ENCODE measurements at places on chromosomes 6 and 20. TPM values are rescaled to one million over a fixed set of nuclear protein-coding genes. Genes with fewer than 3 reads are reported as not detected.

TCEA2 gene
- total RNA-seq: 100 TPM

TTLL9 gene
- total RNA-seq: 1.8 TPM

NELFE gene
- 43.0 TPM for total RNA-seq

ATP6V1G2 gene
- total RNA-seq: 1.8 TPM

SLC13A3 gene
- total RNA-seq: 6.0 TPM

SRSF12 gene
- not detected for total RNA-seq

SAMD10 gene
- 14.4 TPM for total RNA-seq

MICB gene
- total RNA-seq: 37.8 TPM

PRDM13 gene
- not detected for total RNA-seq

CLVS2 gene
- total RNA-seq: not detected

KHDC1L gene
- total RNA-seq: not detected

TPX2 gene
- 164 TPM for total RNA-seq

OR2B6 gene
- total RNA-seq: 1.5 TPM

PGC gene
- not detected for total RNA-seq

DNA sequence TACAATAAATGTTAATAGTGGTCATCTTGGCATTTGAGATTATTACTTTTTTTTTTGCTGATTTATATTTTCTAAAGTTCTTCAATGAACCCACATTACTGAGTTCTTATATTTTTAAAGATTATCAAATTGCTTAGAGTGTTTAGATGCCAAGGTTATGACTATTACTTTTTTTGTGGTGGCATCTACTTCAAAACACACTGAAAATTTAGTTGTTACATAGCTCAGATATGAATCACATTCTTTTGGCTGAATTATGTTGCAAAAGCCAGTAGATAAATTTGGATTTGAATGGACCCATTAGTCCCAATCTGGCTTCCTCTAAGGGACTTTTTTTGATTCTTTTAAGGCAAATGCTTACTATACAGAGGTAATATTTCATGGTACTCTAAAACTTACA is 8.9 kb downstream of the UTRN start:
- H3K36me3 ChIP-seq: peaks cover 21% of the 10 kb centered on the region
- no peaks in the 10 kb centered on the region for H3K27me3 ChIP-seq
- H3K4me3 ChIP-seq: no peak overlapping the region
- DNase-seq: no peak

DNA sequence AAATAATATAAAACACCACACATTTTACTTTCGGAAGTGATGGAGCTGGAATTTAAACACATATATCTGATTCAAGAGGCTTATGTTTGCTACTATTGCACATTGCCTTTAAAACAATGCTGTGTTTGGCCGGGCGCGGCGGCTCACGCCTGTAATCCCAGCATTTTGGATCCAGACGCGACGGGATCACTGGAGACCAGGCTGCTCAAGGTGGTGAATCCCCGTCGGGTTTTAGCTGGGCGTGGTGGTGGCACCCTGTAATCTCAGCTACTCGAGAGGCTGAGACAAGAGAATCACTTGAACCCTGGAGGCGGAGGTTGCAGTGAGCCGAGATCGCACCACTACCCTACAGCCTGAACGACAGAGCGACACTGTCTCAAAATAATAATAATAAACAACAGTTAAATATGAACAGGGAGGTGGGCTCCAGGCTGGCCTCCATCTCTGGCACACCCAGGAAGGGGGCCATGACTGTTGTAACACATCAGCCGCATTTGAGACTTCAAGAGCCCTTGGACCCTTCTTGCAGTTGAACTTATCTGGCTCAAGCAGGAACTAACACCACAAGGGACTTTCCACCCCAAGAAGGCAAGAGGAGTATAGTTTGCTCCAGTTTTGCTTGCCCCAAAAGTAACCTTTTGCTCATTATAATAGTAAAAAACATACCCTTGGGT is 127.1 kb upstream of the ZNF184 start:
- H3K4me3 ChIP-seq: peak overlapping the region; percentile 87
- peaks cover 4% of the 10 kb centered on the region for H3K4me1 ChIP-seq
- H3K27ac ChIP-seq: no peak overlapping the region
- no peaks in the 10 kb centered on the region for H3K36me3 ChIP-seq
- no peaks in the 10 kb centered on the region for H3K27me3 ChIP-seq
- no peak for DNase-seq

GRCh38 chr20:7930343-7930742 is 9.9 kb downstream of the HAO1 start:
- no peaks in the 10 kb centered on the region for H3K36me3 ChIP-seq
- DNase-seq: no peak
- H3K27ac ChIP-seq: no peak overlapping the region

GRCh38 chr6:36752886-36753506 is 55.4 kb downstream of the RAB44 start:
- H3K27me3 ChIP-seq: no peaks in the 10 kb centered on the region
- no peak overlapping the region for H3K4me3 ChIP-seq
- no peak for DNase-seq
- no peaks in the 10 kb centered on the region for H3K36me3 ChIP-seq
- peak overlapping the region; percentile 60 for H3K27ac ChIP-seq

DNA sequence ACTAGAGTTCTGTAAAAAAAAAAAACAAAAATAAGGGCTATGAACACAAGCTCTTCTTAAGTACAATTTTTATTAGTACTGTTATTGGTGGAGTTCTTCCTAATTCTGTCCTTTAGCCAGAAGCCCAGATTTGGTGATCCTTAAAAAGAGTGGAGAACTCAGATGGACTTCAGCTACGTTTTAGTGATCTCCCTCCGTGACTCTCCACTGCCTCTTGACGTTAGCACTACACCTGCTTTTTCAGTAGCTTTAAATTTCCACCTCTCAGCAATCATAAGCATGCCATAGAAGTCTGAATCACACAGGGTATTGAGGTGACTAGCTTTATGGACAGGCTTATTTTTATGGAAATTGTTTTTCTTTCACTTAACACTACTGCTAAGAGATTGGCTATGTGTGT is 17.7 kb downstream of the DHX35 start:
- H3K4me3 ChIP-seq: no peak overlapping the region
- DNase-seq: no peak
- peaks cover 21% of the 10 kb centered on the region for H3K4me1 ChIP-seq
- no peak overlapping the region for H3K27ac ChIP-seq
- no peaks in the 10 kb centered on the region for H3K27me3 ChIP-seq

DNA sequence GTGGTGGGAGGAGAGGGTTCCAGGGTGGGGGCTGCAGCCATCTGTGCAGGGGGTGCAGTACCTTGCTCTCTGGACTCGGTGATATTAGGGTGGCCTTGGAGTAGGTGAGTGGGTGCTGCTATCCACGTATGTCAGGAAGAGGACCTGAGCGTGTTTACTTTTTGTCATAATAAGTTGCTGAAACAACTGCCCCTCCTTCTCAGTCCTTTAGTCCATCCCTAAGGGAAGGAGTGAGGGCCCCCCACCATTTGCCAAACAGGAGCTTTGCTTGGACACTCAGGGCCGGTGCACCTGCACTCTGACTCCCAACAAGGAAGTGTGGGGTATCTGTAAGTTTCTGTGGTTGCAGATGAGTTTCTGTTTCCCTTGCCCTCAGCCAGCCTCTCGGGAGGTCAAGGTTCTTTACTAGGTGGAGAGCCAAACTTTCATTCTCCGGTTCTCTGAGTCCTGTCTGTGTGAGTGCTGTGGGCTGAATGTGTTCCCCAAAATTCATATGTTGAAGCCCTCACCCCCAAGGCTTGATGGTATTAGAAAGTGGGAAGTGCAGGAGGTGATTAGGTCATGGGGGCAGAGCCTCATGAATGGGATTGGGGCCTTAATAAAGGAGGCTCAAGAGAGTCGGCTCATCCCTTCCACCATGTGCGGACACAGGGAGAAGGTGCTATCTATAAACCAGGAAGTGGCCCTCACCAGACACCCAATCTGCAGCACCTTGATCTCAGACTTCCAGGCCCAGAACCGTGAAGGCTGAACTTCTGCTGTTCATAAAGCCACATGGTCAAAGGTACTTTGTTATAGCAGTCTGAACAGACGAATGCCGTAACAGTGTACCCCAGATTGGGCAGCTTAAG is 19.6 kb upstream of the CCR6 start:
- no peaks in the 10 kb centered on the region for H3K36me3 ChIP-seq
- H3K27ac ChIP-seq: no peak overlapping the region
- no peak for DNase-seq

GRCh38 chr6:148803979-148804378 is 57.1 kb downstream of the UST start:
- no peaks in the 10 kb centered on the region for H3K27me3 ChIP-seq
- DNase-seq: no peak
- no peaks in the 10 kb centered on the region for H3K36me3 ChIP-seq
- H3K4me1 ChIP-seq: no peaks in the 10 kb centered on the region
- H3K4me3 ChIP-seq: no peak overlapping the region
- no peak overlapping the region for H3K27ac ChIP-seq

- H3K27ac ChIP-seq: no peak overlapping the region
- H3K4me1 ChIP-seq: peaks cover 31% of the 10 kb centered on the region
- DNase-seq: no peak
- H3K27me3 ChIP-seq: no peaks in the 10 kb centered on the region
Measured at GRCh38 chr6:148854096-148854495, 107.3 kb downstream of the UST start.

- no peak overlapping the region for H3K4me3 ChIP-seq
- no peaks in the 10 kb centered on the region for H3K27me3 ChIP-seq
- H3K27ac ChIP-seq: no peak overlapping the region
- 0 out of 2 replicates have a peak, but pooled peaks cover 4% of the 10 kb centered on the region for H3K4me1 ChIP-seq
- DNase-seq: no peak
Measured at GRCh38 chr6:129262661-129263060, 379.7 kb downstream of the LAMA2 start.

DNA sequence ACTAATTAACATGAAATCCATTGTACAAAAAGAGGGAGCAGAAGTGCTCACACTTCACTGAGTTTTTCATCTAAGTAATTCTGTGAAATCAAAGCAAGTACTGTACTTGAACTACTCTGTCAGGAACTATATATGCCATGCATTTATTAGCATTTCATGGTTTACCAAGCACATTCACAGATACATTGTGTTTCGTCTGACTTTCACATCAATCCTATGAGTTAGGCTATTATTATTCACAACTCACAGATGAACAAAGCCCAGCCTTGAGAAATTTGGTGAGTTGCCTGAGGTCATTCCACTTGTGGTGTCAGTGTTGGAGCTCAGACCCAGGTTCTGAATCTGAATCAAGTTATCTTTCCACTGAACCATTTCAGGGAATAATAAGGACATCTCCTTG is 33.7 kb upstream of the TENT5A start:
- H3K27ac ChIP-seq: no peak overlapping the region
- peaks cover 28% of the 10 kb centered on the region for H3K4me1 ChIP-seq
- no peaks in the 10 kb centered on the region for H3K36me3 ChIP-seq
- H3K27me3 ChIP-seq: no peaks in the 10 kb centered on the region

DNA sequence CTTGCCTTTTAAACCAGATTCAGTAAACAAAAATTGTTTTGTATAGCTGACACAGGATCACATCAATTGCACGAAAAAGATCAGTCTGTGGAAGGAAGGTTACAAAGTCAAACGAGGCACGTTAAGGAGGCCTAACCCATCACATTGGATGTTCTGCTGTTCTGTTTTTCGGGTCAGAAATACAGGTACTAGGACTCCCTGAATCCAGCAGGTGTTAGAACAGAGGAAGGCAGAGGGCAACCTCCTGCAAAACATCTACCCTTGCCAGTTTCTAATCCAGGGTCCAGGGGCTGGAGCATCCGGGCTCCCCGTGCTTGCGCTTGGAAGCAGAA is 64.6 kb downstream of the PLG start:
- H3K27me3 ChIP-seq: no peaks in the 10 kb centered on the region
- no peaks in the 10 kb centered on the region for H3K4me1 ChIP-seq
- no peak for DNase-seq
- H3K4me3 ChIP-seq: no peak overlapping the region
- H3K36me3 ChIP-seq: no peaks in the 10 kb centered on the region
- no peak overlapping the region for H3K27ac ChIP-seq

DNA sequence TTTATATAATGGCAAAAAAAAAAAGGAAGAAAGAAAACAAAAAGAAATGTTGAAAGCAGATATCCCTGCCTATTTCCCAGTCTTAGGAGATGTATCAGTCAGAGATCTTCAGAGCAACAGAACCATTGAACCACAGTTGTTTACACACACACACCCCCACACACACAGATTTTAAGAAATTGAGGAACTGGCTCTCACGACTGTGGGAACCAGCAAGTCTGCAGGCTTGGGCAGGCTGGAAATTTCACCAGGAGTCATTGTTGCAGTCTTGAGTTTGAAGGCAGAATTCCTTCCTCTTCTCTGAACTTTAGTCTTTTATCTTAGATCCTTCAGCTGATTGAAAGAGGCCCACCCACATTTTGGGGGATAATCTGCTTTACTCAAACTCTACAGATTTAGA is 380.9 kb downstream of the CDKAL1 start:
- DNase-seq: no peak
- H3K36me3 ChIP-seq: no peaks in the 10 kb centered on the region
- no peaks in the 10 kb centered on the region for H3K4me1 ChIP-seq
- no peaks in the 10 kb centered on the region for H3K27me3 ChIP-seq

DNA sequence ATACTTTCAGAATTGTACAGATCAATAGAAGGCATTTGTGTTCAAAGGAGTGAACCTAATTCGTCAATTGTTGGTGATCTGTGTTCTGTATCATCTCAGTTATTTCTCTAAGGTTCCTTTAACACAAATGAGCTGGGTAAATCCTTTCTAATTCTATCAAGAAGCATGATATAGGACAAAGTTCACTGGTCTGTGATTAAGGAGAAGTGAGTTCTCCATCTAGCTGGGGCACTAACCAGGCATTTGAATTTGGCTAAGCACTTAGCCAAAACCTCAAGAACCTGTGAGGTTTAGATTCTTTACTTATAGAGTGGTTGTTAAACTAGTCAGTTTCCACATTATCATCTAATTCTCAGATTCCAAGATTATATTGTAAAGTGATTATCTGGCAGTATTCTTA is 50.3 kb downstream of the DOP1A start:
- H3K4me1 ChIP-seq: no peaks in the 10 kb centered on the region
- H3K36me3 ChIP-seq: no peaks in the 10 kb centered on the region
- no peaks in the 10 kb centered on the region for H3K27me3 ChIP-seq
- DNase-seq: no peak
- no peak overlapping the region for H3K27ac ChIP-seq

GRCh38 chr6:135464634-135465033 is 32.9 kb downstream of the AHI1 start:
- no peaks in the 10 kb centered on the region for H3K4me1 ChIP-seq
- H3K4me3 ChIP-seq: no peak overlapping the region
- no peaks in the 10 kb centered on the region for H3K27me3 ChIP-seq
- H3K36me3 ChIP-seq: peaks cover 18% of the 10 kb centered on the region
- DNase-seq: no peak

DNA sequence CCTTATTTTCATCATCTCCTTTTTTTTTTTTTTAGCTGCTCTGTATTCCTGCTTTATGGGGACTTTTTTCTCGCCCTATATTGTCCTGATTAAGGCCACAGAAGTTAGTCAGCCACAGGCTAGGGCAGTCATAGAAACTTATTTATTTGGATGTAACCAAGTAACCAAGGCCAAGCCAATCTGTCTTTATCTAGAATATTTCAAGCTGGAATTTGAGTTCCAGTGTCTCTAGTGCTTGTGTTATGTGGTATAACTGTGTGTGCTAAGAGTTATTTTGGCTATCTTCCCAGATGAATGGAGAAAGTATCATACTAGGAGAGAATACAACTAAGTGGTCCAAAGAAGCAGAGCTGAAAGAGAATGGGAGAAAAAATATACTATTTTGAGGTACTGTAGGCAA is 751.5 kb downstream of the CBLN4 start:
- H3K4me1 ChIP-seq: no peaks in the 10 kb centered on the region
- no peak for DNase-seq
- H3K27me3 ChIP-seq: no peaks in the 10 kb centered on the region

Measured in PC-9 (cell line).